Fibroblast of the aortic adventitia (primary cell): ENCODE measurements at places on chromosomes 4 and X. TPM values are rescaled to one million over a fixed set of nuclear protein-coding genes. Genes with fewer than 3 reads are reported as not detected.
A peak's percentile ranks its signal among the peaks of the same experiment; 100 is the strongest.

STATH gene
- 0.72 TPM in 1 of 2 replicates, not detected in the other for total RNA-seq

- no peak for DNase-seq
Observed at GRCh38 chrX:9671998-9672397, 93.6 kb downstream of the GPR143 start.

DNA sequence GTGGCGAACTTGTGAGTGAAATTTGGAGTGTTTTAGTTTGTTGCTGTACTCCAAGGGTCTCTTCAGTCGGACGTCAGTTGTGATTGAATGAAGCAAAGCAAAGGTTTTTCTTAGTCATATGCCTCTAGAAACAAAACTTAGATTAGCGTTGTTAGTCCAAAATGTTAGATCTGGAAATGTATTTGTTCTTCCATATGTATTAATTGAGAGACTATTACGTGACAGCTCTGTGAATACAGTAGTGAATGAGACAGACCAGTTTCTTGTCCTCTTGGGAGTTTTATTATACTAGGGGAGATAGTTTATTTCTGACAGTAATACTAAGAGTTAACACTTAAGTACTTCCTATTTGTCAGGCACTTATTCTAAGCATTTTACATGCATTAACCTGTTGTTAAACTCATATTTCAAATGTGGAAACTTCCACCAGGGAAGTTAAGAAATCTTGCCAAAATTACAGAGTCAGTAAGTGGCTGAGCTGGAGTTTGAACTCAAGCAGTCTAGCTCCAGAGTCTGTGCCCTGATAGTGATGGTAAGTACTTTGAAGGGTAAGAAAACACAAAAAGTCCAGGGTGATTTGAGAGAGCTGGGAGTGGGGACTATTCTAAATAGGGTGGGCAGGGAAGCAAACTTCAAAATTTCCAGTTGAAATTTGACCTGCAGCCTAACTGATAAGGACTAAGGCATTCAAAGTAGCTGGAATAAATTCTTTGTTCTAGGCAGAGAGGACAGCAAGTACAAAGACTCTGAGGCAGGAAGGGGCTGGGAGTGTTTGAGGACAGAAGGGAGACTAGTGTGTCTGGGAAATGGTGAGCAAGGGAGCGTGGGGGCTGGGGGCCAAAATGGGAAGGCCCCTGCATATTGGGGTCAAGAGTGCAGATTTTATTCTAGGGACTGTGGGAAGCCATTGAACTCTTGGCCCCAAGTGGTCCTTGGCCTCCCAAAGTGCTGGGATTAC is 17.0 kb downstream of the ADD1 start:
- peak; percentile 41 for DNase-seq

F11 gene
- not detected in 2 replicates for total RNA-seq

PAGE2 gene
- total RNA-seq: not detected in 2 replicates

DNA sequence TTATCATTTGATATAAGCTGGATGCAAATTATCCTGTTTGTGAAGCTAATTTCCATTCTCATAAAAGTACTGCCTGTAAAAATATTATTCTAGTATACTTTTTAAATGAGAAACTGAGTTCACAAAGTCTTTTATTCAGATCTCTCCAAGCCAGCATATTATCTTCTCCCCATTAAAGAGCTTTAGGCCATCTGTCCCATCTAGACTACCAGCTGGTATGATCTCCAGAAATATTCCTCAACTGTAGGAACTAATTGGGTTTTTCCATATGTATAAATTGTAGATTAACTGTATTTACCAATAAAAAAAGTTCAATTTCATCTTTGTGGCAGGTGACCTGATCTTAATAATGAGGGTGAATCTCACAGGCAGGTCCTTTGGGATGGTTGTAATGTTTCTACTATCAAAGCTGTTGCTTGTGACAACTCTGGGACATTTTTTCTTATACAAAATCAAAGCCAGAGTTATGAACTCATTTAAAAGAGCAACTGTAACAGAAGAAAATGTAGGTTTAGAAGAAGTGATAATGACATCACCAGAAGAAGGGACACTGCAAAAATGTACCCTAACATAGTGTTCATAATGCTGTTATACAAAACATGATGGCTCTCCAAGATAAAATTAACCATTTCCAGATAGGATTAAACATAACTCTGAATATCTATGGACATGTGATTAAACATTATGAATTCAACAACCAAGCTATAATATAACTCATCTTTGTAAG is 132.8 kb downstream of the KCNIP4 start:
- no peak for DNase-seq

DNA sequence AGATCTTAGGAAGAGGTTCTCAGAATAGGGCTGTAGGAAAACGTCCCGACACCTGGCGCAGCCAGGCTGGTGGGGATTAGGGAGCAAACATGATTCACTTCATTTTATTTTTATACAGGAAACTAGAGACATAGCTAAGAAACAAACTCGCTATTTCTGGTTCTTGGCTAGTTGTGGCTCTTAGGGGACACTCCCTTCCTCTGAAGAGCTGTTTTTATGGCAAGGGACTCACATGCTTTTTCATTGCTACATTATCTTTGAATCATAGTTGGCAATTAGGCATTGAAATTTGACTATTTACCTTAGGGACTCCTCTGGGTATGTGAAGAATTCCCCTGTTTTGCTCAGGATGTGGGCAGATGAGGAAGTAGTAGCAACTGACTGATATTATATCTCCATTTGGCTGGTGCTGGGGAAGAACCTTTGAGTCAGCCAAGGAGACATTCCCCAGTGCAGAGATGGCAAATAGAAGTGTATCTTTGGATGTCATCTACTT is 174.5 kb downstream of the SMIM20 start:
- peak; percentile 87 for DNase-seq

S100P gene
- total RNA-seq: not detected in 2 replicates

DNA sequence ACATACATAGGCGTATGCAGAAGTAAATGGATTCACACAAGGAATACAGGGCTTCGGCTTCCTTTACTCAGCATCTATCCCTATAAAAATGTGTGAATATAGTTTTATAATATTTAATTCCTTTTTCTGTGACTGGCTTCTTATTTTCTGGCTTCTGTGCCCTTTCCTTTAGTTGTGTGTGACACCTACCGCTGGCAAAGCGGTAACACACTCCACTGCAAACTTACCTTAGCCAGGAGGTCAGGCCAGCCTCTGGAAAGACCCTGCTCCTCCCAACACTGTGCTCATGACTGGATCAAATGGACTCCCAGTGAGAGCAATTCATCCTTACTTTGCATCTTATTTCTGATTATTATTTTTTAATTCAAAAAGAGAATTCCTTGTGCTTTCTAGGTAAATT is 244.2 kb downstream of the ANK2 start:
- DNase-seq: peak; percentile 35

DNA sequence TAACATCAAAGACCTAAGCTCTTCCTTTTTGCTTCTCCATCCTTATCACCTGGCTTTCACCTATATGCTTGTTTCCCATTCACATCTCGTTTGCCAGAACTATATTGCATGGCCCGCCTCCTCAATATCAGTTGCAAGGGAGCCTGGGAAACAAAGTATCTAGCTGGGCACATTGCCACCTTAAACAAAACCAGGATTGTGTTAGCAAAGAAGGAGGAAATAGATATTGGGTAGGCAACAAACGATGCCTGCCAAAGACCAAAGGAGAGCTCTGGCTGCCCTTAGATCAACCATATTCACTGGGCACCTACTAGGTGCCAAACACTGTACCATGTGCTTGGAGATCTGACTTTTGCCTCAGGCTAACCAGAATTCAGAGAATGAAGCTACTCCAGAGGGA is 107.5 kb downstream of the GRIA3 start:
- DNase-seq: peak; percentile 12

GPR173 gene
- 1.1 and 2.5 TPM in 2 replicates for total RNA-seq

GRCh38 chr4:60812811-60813210 is 387.3 kb upstream of the ADGRL3 start:
- no peak for DNase-seq

DNA sequence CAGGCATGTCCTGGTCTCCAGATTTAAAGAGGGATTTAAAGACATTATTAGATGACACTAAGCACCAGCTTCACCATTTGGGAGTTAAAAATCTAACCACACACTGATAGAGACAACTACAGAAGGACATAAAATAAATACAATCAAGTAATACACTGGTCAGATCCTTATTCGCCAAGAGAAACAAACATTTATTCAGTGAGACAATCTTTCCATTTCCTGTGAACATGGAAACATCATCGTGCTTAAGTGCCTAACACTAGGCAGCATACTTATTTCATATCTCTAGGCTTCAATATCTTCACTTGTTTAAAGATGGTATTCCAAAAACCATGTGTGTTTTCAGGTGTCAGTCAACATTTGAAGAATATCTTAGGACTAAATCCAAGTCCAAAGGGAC is 103.6 kb downstream of the AREG start:
- peak; percentile 23 for DNase-seq

DNA sequence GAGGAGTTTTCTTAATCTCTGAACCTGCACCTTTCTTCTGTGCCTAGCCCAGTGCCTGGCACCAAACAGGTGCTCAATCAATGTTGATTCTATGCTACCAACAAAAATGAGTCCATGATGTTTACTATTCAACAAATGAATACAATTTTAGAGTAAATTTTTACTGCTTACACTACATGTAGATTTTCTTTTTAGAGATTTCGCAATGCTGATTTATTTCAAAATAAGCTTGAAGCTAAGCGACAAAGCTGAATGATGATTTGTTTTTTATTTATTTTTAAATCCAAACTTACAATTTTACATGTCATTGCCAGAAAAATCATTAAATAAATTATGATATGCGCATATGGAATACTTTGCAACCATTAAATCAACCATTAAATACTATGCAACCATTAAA is 55.7 kb downstream of the AR start:
- no peak for DNase-seq

GRCh38 chrX:1147611-1148515 is 64.6 kb downstream of the CRLF2 start:
- no peak for DNase-seq

CXCL9 gene
- total RNA-seq: not detected in 2 replicates

ZRSR2 gene
- total RNA-seq: 3.4 and 6.0 TPM in 2 replicates

- DNase-seq: no peak
Observed at GRCh38 chr4:20091781-20092180, 159.9 kb upstream of the SLIT2 start.

- peak; percentile 7 for DNase-seq
Observed at GRCh38 chrX:44343412-44344141, at the start of gene EFHC2. Gene EFHC2, minus strand, starts transcription at chrX:44343672. Its CDS starts 84 bp downstream, at chrX:44343588.

AFM gene
- not detected in 2 replicates for total RNA-seq

DNA sequence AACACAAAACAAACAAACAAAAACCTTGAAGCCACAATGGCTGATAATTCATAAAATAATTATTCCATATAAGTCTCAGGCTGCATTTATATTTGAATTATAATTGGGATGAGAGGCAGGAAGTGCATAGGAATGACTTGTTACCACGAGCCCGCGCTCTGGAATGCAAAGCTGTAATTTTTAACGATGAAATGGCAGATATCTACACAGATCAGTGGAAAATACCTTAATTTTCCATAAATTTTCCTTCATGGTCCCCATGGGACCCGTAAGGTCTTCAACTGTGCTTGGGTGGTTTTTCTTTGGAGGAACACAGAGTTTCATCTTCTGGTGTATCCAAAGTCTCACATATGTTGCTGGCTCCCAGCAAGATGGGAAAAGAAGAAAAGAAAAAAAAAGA is 226.8 kb downstream of the SHOX start:
- no peak for DNase-seq

DNA sequence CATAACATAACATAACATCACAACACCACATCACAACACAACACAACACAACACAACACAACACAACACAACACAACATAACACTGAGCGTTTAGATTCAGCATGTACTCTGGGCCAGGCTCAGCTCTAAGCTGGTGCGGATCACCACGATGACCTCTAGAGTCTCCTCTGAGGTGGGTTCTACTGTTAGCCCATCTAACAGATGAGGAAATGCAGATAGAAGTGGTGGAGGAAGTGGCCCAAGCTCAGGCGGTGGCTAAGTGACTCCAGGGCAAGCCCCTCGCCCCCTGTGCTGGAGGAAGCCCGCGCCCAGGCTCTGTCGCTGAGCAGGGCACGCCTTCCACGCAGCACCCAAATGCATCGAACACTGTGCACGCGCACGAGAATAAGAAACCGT is 45.3 kb upstream of the CDKN2AIP start:
- no peak for DNase-seq

- DNase-seq: peak; percentile 92
Observed at GRCh38 chr4:150078041-150078578, at the start of gene DCLK2. Gene DCLK2, plus strand, starts transcription at chr4:150078445. Its CDS starts 583 bp downstream, at chr4:150079028.

TXK gene
- 0.25 and 0.90 TPM in 2 replicates for total RNA-seq

DNA sequence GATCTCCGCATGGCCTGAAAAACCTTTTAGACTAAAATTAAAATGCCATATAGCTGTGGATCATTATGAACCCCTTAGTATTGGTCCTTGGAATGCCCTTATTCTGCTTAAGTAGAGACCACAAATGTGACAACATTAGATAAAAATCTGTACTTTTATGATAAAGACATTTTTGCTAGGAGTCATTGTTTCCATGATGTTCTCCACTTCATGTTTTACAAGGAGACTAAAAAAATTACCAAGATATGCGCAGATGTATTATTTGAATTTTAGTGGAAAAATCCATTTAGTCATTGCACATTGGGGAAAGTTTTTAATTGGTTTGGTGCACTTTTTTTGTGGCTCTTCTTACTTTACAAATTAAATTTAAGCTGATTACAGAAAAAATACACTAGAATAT is 85.1 kb upstream of the HPRT1 start:
- DNase-seq: peak; percentile 7

DNA sequence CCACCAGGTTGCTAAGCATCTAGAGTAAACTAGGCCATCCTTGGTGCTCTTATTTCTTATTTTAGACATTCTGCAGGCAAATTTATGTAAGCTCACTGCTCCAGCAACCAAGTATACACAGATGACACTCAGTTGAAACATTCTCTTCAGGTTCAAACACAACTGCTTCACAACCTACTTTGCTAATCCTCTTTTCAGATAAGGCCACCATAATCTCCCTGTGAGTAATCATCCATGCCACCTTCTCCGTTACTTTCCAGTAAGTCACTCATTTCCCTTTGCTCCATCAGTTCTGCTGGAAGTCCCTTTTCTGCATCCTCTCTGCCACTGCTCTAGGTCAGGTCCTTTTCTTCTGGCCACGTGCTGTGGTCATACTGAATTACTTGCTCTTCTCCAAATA is 120.2 kb upstream of the WDFY3 start:
- DNase-seq: no peak

DNA sequence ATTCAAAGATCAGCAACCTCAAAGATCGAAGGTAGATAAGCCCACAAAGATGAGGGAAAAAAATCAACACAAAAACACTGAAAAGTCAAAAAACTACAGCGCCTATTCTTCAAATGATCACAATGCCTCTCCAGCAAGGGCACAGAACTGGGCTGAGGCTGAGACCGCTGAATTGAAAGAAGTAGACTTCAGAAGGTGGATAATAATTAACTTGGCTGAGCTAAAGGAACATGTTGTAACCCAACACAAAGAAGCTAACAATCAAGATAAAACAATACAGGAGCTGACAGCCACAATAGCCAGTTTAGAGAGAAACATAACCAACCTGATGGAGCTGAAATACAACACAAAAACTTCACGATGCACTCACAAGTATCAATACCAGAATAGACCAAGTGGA is 231.1 kb downstream of the STPG2 start:
- DNase-seq: no peak

DNA sequence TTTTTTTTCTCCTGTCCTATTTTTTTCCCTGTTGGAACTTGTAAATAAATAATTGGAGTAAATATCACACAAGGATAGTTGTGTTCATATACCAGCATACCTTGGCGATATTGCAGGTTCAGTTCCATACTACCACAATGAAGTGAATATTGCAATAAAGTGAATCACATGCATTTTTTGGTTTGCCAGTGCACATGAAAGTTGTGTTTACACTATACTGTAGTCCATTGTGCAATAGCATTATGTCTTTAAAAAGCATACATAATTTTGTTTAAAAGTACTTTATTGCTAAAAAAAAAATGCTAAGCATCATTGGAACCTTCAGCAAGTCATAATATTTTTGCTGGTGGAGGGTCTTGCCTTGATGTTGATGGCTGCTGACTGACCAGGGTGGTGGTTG is 88.6 kb downstream of the GSTCD start:
- DNase-seq: no peak
